NCI-H1105 treated with DMSO at 0.1 percent for 48 hours (cell line): ENCODE measurements at places on chromosomes 7 and 10.

DNA sequence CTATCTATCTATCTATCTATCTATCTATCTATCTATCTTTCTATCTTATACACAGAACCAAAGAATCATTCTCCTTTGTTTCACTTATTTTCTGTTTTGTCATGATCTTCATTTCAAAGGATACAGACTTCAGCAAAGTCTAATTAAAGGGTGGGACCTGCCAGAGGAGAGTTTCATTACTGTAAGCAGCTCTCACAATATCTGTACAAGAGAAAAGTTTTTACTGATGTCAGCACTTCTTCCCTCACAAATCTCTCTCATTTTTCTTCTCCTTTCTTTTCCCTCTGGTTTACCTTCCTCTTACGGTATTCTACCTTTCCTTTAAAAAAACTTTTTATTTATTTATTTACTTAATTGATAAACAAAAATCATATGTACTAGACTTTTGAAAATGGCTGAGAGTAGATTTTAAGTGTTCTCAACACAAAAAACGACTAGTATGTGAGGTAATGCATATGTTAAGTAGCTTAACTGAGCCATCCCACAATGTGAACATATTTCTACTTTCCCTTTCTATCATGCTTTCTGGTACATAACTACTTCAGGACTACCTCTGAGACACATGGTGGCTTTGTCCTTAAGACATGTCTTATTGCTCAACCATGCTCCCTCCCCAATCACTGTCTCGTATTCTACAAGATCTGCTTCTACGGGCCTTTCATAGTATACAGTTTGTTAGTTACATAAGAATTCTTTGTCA, 699.3 kb downstream of the PHTF2 start:
- DNase-seq, result no peak

DNA sequence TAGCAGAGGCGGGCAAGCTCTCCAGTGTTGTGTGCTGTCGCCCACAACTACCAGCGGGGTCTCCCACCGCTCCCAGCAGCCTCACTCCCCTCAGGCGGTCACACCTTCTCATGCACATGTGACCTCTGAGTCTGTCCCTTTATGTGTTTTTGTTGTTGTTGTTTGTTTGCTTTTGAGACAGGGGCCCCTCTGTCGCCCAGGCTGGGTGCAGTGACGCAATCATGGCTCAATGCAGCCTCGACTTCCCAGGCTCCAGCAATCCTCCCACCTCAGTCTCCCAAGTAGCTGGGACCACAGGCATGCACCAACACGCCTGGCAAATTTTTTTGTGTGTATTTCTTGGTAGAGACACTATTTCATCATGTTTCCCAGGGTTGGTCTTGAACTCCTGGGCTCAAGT, 1.5 kb downstream of the CPSF4 start:
- no peak for DNase-seq

DNA sequence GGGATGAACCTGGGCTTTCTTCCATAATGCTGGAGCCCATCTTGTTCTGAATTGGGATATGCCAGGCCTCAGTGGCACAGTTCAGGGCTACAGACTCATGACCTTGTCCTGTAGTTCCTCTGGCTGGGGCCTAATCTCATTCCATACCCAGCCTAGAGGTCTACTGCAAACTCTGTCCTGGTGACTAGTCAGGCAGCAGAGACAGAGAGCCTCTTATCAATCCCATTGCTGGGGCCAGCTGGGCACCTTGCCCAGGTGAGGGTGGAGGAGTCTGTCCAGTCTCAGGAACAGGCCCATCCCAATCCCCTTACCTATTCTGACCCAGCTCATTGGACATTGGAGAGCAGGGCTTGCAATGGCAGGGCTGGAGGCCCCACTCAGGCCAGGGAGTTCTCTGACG, 28.0 kb upstream of the COMTD1 start:
- DNase-seq, result no peak

GRCh38 chr10:98235846-98236245, 32.1 kb downstream of the LOXL4 start:
- DNase-seq, result no peak
